Bronchial smooth muscle cell (primary cell): ENCODE measurements at places on chromosomes 5 and 9. TPM values are rescaled to one million over a fixed set of nuclear protein-coding genes. Genes with fewer than 3 reads are reported as not detected.

Gene TMEM252
- not detected in 2 replicates for total RNA-seq

Gene GPR151
- not detected in 2 replicates for total RNA-seq

Gene RASEF
- 0.16 TPM in 1 of 2 replicates, not detected in the other for total RNA-seq

Gene ADAMTS16
- 0.16 TPM in 1 of 2 replicates, not detected in the other for total RNA-seq

Gene PIP5K1B
- total RNA-seq, result not detected in 2 replicates

Gene ADGRD2
- total RNA-seq, result not detected in 2 replicates

Gene ZFP37
- 3.3 and 3.7 TPM in 2 replicates for total RNA-seq

Gene OMD
- 0.95 and 1.1 TPM in 2 replicates for total RNA-seq

Gene FAM240B
- not detected in 2 replicates for total RNA-seq

Gene IFNA5
- 0.09 and 0.16 TPM in 2 replicates for total RNA-seq

Gene PCDHGA11
- total RNA-seq, result 7.0 and 12.0 TPM in 2 replicates

Gene SHC3
- total RNA-seq, result 20.9 and 38.0 TPM in 2 replicates

Gene IL13
- 0.16 TPM in 1 of 2 replicates, not detected in the other for total RNA-seq

Gene EIF4E1B
- total RNA-seq, result 0.26 TPM in 1 of 2 replicates, not detected in the other

Gene RFESD
- 3.2 and 3.6 TPM in 2 replicates for total RNA-seq

Gene NACC2
- total RNA-seq, result 11.5 and 12.9 TPM in 2 replicates

Gene YIPF5
- total RNA-seq, result 105 and 126 TPM in 2 replicates

Gene MEGF10
- not detected in 2 replicates for total RNA-seq

Gene AGXT2
- not detected in 2 replicates for total RNA-seq
